ENCODE measurements at places on chromosomes 12 and 14.

- DNase-seq: no peak
Measured at GRCh38 chr14:69700575-69700974, 66.4 kb upstream of the SRSF5 start.

DNA sequence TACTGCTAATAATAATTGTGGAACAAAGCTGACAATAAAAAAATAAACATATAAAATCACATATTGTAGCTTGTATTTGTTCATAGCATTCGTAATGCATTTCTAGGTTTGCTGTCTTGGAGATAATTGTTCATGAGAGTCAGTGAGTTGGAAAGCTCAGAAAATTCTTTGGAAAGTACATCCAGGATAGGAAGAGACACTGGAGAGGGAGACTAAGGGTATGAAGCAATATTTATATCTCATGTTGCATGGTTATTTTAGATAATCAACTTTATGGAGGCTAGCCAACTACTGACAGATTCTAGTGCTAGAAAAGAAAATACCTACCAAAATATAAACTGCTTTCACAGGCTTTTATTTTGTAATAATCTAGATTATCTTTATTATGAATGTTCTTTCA, 1095.2 kb downstream of the FSCB start:
- DNase-seq: no peak

- DNase-seq: no peak
Measured at GRCh38 chr12:84276215-84276614, 636.4 kb downstream of the SLC6A15 start.

- no peak for DNase-seq
Measured at GRCh38 chr12:7078163-7078562, 14.1 kb downstream of the C1R start.

- DNase-seq: no peak
Measured at GRCh38 chr12:49057888-49058287, 2.7 kb downstream of the KMT2D start.

- DNase-seq: peak; percentile 85
Measured at GRCh38 chr12:125981610-125982253, 916.5 kb downstream of the AACS start.

DNA sequence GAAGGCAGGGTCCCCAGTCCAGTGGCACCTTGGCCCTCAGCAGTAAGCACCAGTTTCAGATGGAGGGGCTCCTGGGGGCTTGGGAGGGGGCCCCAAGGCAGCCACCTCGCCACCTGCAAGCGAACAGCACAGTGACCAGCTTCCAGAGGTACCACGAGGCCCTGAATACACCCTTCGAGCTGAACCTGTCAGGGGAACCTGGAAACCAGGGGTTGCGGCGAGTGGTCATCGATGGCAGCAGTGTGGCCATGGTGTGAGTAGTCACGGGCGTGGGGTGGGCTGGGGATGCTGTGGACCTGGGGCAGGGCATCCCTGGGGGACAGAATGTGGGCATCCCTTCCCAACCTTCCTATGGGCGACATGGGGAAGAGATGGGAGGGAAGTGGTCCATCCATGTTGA, 11.2 kb downstream of the NYNRIN start:
- no peak for DNase-seq

All from HepG2 (cell line).